ENCODE measurements at places on chromosomes 2 and 18.

- no peak for DNase-seq
Observed at GRCh38 chr2:205060269-205060668, 515.0 kb downstream of the PARD3B start.

- no peak for DNase-seq
Observed at GRCh38 chr2:188291142-188291616, 495 bp upstream of the GULP1 start.

DNA sequence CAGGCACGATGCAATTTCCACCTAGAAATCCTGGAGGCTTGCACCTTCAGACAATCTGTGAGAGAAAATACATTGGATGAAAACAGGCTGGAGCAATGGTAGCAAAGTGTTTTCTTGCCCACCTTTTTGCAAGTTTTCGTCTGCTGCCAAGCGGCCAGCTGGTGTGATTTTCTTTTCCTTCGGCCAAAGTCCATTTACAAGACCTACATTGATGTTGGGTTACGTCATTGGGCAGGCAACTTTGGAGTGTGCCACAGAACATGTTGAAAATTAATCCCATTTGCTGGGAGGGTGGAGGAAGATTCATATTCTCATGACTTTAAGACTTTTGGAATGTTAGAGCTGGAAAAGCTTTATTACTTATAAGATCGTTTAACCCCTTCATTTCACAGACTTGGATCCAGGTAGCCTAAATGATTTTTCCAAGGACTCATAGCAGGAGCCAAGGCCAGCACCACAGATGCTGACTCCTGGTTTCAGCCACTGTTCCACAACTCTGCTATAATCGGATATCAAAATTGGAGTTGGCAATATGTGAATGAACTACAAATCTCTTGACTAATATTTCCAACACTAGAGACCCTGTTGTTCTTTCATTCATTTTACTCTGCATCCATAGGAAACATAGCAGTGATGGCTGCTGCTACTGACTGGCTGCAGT lies 352.1 kb downstream of the RND3 start:
- no peak for DNase-seq

- no peak for DNase-seq
Observed at GRCh38 chr2:196295005-196295404, 123.6 kb upstream of the STK17B start.

GRCh38 chr2:72813841-72814240 lies 12.0 kb downstream of the EXOC6B start:
- DNase-seq = no peak

Data from hippocampal formation (tissue), 2 donors.